ENCODE measurements at places on chromosomes 6 and 20.

- DNase-seq = no peak
These were observed 48.1 kb downstream of the PSMG4 start for GRCh38 chr6:3306848-3307247.

DNA sequence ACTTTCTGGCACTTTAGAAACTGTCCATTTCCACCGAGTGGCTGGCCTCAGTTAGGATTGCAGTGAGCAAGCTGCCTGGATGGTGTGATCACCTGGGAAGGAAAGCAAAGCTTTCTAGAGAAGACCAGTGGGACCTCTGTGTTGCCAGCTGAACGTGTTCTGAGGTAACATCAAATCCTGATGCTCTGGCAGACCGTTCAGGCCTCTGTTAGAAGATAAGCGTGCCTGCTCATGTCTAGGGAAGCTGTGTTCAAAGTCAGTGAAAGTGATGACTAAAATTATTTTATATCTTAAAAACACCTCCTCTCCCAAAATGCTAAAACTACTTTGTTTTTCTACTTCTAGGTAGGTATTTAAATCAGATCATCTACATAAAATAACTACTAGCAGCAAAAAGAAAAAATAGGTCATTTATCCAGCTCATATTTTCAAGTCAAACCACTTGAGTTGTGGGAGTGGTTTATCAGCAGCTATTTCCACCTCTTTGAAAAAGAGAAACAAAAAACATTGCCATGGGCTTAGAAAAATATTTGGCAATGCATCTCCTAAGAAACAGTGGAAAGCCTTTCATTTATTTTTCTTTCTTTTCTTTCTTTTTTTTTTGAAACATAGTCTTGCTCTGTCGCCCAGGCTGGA, 54.8 kb downstream of the CEP43 start:
- no peak for DNase-seq

- no peak for DNase-seq
These were observed 17.6 kb downstream of the PLAGL2 start for GRCh38 chr20:32189691-32190615.

DNA sequence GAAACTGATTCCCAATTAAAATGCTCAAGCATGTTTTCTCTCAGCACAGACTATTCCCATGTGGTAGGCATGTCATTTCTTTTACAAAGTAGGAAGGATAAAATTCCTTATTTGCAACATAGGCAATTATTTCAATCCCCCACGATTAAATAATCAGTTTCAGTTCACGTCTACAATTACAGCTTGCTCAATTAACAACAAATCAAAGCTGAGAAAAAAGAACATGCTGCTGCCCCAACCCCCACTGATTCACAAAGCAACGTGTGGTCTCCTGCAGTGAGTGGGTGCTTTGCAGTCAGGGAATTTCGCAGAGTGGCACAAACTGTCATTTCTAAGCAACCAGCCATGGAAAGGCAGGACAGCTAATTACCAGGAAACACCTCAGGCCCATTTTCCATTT, 17.0 kb downstream of the RNASET2 start:
- no peak for DNase-seq

- DNase-seq = peak; percentile 64
These were observed 16.9 kb upstream of the PTCRA start for GRCh38 chr6:42898891-42899361.

- no peak for DNase-seq
These were observed 74.9 kb downstream of the ZDHHC14 start for GRCh38 chr6:157455731-157456523.

- DNase-seq = no peak
These were observed 51.5 kb upstream of the TMEM170B start for GRCh38 chr6:11486051-11486450.

DNA sequence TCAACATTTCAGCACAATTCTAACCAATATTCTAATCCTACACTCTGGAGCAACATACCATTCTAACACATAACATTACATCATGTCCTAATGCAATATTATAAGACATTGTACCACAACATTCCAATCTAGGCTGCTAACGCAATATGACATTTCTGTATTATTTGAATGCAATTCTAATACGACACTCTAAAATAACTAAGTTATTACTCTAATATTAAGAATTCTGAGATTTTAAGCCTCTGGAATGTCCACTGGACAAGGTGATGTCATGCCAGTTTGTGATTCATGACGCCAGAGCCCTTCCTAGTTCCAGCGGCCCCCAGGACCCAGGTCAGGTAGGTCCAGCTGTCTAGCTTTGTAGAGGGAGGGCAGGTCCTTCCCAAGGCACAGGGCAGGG, 69.7 kb upstream of the SIRPA start:
- no peak for DNase-seq

GRCh38 chr20:57568088-57568896, 7.4 kb downstream of the PCK1 start:
- DNase-seq = no peak

GRCh38 chr20:57953638-57954037, 243.8 kb upstream of the PMEPA1 start:
- DNase-seq = no peak

- no peak for DNase-seq
These were observed 9.4 kb downstream of the SNX5 start for GRCh38 chr20:17959257-17959627.

GRCh38 chr6:29827579-29828470, at the start of gene HLA-G:
TSS of gene HLA-G (plus strand) at chr6:29827825. CDS start at chr6:29827845, 20 bp downstream.
- no peak for DNase-seq

GRCh38 chr6:26199057-26199772, 112.0 kb downstream of the HFE start:
- peak; percentile 92 for DNase-seq

DNA sequence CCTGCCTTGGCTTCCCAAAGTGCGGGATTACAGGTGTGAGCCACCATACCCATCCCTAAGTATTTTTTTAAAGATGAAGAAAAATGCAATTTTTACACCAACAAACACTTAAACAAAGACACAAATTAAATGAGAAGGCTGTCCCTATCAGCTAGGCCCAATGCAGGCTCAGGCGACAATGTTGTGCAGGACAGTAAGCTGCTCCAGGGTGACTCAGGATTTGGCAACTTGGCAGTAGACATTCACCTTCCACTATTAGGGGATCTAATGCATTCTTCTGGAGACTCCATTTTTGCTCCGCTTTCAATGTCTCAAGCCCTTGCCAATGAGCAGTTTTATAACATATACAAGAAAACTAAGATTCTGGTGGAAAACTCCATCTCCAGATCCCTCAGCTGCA, 19.7 kb downstream of the NDRG3 start:
- no peak for DNase-seq

DNA sequence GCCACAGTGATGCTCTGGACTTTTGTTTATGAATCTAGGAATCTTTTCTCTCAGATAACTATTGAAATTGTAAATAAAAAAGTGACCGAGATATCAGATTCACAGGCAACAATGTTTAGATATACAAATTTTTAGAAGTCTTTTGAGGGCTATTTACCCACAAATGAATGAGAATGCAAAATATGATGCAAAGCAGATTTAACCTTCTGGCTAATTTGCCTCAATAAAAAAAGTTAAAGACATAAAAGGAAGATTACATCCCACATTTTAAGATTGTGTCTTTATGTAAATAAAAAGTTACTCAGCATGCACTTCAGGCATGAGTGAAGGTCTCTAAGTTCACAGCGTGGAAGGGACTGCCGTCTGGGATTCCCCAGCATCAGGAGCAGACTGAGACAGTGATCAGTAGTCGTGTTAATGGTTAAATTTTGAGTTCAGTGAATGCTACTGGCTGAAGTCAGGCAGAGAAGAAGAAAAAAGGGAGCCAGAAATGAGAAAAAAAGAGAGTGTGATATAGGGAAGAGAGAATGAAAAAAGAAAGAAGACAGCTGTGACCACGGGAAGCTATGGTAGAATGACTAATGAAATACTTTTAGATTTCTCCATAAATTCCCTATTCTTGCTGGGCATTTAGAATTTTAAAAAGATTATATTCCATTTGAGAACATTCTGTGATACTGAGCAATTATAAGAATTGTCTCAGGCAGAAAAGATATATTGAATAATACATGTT, 93.6 kb downstream of the MYB start:
- no peak for DNase-seq

DNA sequence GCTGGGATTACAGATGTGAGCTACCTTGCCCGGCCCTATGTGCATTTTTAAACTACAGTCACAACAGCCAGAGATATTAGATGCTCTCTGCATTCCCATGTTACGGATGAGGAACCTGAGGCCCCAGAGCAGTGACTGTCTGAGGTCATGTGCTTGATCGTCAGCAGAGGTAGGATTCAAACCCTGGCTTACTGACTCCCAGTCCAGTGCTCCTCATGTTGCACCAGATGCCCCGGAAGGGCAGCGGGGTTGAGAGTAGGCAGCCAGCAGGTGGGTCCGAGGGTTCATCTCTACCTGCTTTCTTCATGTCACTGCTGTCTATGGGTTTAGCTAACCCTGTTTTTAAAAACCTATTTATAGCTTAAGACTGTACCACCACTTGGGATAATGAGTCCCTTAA, 9.3 kb upstream of the ZNF335 start:
- no peak for DNase-seq

- DNase-seq = no peak
These were observed 1.2 kb downstream of the RPS21 start for GRCh38 chr20:62387933-62388635.

DNA sequence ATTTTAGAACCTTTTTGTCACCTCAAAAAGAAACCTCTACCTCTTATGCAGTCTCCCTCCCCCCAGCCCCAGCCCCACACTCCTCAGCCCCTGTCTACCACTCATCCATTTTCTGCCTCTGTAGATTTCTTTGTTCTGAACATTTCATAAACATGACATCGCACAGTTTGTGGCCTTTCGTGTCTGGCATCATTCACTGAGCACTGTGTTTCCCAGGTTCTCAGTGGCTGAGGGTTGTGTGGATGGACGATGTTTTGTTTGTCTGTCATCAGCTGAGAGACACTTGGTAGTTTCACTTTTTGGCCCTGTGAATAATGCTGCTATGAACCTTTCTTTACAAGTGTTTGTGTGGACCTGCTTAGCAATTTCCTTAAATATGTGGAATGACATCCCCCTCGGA, 64.5 kb downstream of the FAM120B start:
- no peak for DNase-seq

DNA sequence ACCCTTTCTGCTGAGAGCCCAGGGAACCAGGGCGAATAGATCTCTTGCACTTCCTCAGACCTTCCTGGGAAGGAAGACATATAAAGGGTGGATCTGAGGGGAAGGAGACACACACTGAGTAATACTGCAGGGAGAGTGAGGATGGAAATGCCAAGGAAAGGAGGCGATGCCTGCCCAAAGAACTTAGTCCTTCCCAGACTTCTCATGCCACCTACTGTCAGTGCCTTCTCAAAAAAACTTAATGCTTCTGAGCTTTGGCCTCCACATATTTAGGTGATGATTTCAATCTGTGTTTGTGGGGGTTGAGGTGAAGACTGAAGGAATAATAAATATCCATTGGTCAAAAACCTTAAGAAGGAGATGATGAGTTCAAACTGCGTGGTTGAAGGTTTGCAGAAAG, 9.7 kb downstream of the BTN3A1 start:
- DNase-seq = no peak

GRCh38 chr20:35953387-35954199, 709 bp downstream of the SCAND1 start:
- DNase-seq = peak; percentile 35

DNA sequence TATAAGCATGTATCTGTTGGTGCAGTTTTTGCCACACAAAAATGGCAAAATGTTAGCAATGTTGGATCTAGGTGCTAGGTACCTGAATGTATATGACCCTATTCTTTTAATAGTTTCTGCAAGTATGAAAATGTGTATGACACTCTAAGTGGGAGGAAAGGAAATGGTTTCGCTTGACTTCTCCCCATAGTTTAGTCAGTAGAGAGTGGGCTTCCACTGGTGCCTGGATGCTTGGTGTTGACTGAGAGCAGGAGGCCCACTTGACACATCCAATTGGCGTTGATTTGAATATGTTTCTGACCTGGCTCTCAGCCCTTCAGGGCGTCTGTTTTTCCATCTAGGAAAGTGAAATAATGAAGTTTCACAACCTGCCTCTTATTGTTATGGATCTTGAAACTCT, 41.8 kb upstream of the GABRR1 start:
- DNase-seq = no peak

GRCh38 chr6:63415286-63415685, 95.5 kb upstream of the LGSN start:
- no peak for DNase-seq

GRCh38 chr6:160156842-160157241, 35.2 kb downstream of the SLC22A1 start:
- no peak for DNase-seq

DNA sequence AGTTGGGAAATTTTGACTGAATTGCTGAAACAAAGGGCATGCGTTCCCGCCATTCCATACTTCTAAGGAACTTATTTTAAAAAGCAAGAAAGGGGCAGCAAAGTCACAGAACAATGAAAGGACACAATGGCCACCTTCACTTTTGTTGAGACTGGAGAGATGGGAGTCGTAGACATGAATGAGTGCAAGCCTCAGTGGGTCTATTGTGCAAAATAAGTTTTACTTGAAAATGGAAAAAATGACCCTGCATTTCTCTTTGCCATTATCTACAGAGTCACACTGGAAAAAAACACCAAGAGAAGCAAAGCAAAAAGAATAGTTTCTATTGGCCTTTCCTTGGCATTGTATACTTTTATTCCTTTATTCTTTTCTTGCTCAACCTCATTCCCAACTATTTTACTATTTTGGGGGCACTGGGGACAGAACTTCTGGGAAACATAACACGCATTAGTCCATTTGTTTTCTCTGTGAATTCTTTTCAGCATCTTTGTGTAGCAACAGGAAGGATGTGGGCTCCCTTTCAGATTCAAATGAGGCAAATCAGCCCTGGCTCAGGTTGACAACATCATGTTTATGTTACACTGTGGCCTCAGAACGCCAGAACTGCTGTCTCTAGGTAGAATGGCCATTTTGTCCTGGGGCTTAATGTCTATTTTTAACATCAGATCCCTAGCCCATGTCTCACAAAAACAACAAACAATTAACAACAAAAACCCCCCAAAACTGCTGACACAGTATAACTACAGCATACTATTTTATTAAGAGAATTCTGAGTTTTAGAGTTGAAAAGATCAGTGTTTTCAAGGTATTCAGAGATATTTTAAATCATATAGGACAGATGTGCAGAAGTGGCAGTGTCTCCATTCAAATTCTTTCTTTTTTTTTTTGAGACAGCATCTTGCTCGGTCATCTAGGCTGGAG, 122.2 kb downstream of the FYN start:
- DNase-seq = no peak

All from ACHN (cell line).